ENCODE measurements at places on chromosomes 2 and 18.

- DNase-seq: no peak
Observed at GRCh38 chr2:28991021-28991420, 9.9 kb downstream of the TOGARAM2 start.

DNA sequence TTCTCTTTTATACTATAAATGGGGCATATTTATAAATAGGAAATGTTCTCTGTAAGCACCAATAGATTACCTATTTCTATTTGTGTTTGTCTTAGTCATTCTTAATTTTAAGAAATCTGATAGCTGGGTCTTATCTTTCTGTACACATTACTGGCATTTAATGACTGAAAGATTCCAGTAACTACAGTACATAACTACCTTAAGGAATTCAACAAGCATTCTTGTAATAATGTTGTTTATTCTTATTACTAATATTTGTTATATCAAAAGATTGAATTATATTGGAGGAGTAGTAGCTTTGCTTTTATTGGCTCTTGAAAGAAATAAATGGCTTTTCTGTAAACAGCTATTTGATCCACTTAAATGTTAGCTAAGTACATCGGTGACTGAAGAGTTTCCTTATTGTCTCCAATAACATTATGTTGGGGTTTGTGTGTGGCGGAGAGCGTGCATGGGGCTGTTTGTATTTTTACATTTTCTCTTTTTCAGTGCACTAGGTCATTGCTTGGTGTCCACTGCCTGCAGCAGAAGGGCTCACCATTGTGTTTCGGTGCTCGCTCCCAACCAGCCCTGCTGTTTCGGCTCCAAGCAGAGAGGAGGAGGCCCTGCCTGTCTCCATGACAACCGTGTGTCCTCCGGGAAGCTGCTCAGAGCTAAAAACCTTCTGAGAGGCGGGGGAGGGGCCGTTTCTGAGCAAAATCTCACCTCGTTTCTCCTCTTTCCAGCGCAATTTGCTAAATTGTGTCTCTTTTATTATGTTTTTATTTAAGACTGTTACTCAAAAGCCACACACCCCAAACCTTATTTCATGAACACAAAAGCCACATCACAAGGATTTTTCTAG lies 112.5 kb upstream of the SLC38A11 start:
- peak; percentile 88 for DNase-seq

DNA sequence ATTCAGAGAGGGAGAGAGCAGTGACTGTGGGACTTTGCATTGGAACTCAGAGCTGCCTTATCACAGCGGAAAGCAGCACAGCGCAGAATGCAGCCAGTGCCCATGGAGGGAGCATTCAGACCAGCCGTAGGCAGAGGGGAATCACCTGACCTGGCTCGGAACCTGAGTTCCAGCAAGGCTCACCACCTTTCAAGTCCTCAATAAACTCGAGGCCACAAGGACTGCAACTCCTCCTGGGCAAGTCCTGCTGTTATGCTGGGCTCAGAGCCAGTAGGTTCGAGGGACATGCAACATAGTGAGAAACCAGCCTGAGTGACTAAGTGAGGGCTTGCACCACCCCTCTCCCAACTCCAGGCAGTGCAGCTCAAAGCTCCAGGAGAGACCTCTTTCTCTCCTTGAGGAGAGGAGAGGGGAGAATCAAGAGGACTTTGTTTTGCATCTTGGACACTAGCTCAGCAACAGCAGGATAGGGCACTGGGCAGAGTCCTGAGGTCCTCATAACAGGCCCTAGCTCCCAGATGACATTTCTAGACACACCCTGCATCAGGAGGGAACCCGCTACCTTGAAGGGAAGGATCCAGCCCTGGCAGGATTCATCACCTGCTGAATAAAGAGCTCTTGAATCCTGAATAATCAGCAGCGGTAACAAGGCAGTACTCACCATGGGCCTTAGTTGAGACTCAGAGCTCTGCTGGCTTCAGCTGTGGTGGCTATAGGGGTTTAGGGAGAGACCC lies 136.8 kb upstream of the OTOS start:
- no peak for DNase-seq

GRCh38 chr18:30175621-30176225 lies 866.8 kb downstream of the DSC3 start:
- no peak for DNase-seq

GRCh38 chr2:206472094-206472493 lies 28.8 kb downstream of the ADAM23 start:
- no peak for DNase-seq

DNA sequence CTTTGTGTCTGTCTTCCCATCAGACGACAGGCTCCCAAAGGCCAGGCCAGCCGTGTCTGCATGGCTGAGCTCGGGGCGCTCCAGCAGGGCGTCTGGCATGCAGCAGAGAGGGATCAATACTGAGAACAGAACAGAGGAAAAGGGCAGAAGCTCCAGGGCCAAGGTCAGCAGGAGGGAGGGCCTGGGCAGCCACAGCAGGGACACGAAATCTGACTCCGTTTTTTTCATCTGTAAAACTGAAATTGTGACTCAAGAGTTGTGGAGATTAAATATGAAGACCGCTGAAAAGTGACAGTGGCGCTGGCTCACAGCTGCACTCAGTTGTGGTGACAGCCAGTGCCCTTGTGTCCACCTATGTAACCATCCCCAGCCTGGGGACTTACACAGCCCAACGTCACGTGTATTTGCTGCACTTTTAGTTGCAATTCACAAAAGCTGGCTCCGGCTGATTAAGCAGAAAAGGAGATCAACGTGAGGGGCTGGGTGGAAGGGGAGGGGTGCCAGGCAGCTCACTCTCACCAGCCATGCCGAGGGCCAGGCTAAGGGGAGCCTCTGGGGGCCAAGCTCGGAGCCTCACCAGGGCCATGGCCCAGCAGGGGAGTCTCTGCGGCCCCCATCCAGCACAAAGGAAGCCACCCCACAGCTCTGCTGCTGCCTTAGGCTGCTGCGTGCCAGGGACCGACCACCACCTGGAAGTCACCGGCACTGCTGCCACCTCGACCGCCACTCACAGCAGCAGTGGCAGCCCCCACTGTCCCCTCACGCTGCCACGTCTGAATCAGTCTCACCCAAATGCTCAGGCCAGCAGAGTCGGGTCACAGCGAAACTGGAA lies 74.7 kb downstream of the EIPR1 start:
- DNase-seq: no peak

- no peak for DNase-seq
Observed at GRCh38 chr2:203873461-203873860, 5.9 kb downstream of the CTLA4 start.

- no peak for DNase-seq
Observed at GRCh38 chr2:134739879-134740301, 21.1 kb upstream of the TMEM163 start.

GRCh38 chr18:79335833-79336360 lies 59.8 kb upstream of the NFATC1 start:
- DNase-seq: no peak

DNA sequence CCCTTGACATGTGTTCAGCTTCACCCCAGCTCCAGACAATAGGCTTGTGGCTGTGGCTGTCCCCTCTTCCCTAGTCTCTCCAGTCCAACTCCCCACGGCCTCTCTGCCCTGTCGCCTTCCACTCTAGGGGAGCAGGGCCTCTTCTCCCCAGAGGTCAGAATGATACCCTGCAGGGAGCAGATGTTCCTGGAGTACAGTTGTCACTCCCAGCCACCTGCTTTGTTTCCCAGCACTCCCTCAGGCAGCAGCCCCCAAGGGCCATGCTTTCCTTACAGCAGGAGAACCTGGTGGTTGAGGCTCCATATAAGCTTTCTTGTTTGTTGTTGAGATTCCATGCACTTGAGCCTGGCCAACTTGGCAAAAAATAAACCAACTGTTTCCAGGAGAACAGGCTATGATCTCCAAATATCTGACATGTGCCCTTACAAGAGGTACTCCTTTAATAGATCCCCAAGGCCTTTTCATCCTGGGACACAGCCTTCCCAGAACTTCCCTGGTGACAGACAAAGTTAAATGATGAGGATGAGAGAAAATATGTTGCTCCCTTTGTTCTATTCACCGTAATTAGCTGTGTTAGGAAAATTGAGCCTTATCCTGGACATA lies 45.1 kb downstream of the DPYSL5 start:
- no peak for DNase-seq

- no peak for DNase-seq
Observed at GRCh38 chr2:18247282-18248110, 313.0 kb downstream of the RDH14 start.

DNA sequence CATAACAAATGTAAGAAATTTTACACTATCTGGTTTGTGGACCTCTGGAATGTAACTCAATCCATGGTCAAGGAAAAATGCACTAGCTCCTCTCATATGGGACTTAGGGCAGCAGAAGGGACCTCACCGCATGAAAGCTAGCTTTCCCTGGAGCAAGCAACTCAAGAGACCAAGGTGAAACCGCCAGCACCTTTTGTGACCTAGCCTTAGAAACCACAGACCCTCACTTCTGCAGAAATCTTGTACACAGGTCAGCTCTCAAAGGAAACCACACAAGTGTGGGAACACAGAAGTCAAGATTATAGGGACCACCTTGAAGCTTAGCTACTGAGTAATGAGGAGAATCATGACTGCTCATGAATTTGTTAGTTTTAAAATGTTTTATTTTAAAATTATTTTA lies 222.5 kb downstream of the DLGAP1 start:
- no peak for DNase-seq
